ENCODE measurements at places on chromosomes 6 and 20.

DNA sequence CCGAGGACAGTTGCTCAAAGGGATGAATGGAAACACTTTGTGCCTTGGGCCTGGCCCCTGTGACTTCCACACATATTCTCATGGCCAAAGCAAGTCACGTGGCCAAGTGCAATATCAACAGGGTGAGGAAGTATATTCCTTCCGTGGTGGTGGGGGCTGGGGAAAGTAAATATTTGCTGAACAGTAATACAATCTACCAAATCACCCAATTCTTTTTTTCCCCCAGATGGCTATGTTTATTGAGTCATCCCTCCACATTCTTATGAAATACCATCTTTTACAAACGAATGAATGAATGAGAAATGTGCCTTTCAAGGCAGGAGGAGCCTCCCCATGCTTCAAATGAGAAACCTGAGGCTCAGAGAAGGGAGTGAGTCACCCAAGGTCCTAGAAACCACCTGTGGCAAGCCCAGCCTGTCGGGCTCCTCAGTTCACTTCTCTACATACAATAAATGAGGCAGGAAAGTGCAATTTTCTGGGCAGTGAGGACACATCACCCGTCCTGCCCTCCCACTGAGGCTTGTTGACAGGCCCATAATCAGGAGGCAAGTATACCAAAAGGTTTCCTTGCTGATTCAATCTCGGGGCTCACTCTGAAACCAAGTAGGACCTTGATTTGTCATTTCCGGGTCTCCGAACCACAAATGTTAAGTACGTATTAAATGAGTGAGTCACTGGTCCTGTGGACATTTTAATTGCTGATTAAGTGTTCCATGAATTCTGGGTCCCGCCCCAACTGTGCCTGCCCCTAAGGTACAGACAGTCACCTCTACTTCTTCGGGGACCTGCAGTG is 25.3 kb upstream of the TOP1 start:
- peak; percentile 66 for DNase-seq

GRCh38 chr6:93407186-93407585 is 12.2 kb downstream of the EPHA7 start:
- no peak for DNase-seq

- DNase-seq: no peak
Observed at GRCh38 chr6:56856036-56856580, 98.8 kb upstream of the BEND6 start.

DNA sequence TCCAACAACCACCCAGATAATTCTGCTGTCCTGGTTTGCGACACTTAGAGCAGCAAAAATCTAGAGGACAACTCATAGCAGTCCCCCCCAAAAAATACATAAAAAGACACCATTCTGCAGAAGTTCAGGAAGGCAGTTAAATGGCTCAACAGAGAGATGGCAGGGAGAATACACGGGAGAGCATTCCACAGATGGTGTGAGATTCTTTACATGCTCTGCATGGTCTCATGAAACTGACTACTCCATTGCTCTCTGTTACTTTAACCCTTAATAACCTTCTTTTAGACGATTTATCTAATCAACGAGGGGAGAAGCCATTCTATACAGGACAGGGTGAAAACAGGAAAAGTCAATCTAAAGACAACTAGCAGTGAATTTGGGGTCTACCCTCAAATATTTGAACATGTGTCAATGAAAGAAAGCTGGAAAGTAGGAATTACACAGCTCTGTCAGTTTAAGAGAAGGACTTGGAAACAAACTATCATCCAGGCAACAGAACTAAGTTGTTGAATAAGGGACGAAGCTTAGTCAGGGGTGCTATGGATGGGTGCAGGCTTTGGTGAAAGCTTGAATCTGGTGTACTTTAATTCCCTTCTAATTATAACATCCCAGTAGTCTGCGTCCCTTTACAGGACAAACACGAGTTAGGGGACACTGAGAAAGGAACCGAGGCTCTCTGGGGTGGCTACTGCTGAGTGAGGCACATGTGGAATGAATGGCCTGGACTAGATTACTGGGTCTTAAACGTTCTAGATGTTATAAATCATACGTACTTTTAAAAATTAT is 5.1 kb downstream of the PERP start:
- no peak for DNase-seq

- DNase-seq: no peak
Observed at GRCh38 chr20:13756551-13756950, 28.2 kb downstream of the ESF1 start.

GRCh38 chr6:91573826-91574416 is 987.0 kb upstream of the MAP3K7 start:
- no peak for DNase-seq

DNA sequence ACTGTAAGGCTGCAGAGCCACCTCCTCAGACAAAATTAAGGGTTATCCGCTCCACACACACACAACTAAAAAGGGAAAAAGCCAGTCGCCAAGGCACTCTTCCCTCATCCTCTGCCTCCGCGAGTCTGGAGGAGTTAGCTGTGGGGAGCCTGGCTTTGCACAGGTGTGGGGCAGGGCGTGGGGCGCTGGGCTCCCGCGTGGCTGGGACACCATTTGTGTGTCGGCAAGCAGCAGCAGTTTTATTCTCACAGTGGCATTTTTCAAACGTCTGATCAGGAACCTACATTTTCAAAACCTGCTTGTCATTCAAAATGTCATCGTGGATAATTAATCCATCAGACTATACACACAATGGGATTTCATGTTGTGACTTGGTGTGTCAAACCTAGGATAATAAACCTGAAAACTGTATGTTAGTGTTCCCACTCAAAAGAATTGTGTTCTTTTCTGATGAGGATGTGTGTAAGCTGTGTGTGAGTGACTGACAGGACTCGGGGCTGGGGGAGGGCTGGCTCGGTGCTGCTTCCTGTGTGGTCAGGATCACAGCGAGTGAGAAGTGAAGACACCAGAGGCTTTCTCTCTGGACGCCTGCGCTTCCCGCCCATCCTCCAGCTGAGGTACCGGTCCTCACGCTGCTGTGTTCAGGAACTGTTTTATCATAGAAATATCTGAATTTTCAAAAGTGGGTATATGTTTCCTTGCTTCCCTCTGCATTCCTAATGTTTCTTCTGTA is 83.1 kb downstream of the IRF4 start:
- DNase-seq: peak; percentile 85

- DNase-seq: no peak
Observed at GRCh38 chr6:17877196-17877894, 110.1 kb downstream of the KIF13A start.

DNA sequence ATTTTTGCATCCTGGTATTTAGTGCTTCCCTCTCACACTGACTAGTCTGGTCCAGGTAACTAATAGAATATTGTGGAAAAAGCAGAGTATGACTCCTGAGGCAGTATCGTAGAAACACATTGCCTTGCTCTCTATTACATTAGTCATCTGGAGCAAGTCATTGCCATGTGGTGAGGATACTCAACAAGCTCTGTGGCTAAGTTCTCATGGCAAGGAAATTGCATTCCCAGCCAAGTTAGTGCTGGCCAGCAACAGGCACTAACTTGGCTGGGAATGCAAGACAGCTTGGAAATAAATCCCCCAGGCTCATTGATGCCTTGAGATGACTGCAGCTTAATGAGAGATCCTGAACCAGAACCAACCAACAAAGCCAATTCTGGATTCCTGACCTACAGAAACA is 39.7 kb upstream of the HTR1B start:
- no peak for DNase-seq

GRCh38 chr20:61608275-61609085 is 356.4 kb downstream of the CDH4 start:
- no peak for DNase-seq

GRCh38 chr6:74000666-74001490 is 304.9 kb downstream of the CD109 start:
- DNase-seq: no peak

DNA sequence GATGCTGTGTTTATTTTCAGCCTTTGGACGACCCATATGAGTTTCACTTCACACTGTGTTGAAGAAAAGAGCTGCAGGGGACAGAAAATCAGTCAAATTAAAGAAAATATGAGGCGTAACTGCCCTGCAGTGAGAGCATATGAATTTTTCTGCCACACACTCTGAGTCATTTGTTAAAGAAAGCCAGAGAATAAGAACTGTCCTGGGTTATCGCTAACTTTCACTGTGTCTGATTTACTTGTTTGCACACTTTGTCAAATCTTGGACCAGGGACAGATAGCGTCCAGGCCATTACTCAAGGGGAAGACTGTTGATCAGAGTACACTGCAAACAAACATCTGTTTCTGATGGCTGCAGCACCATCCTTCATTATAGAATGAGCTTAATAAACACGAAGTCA is 126.8 kb upstream of the AGPAT4 start:
- DNase-seq: no peak

DNA sequence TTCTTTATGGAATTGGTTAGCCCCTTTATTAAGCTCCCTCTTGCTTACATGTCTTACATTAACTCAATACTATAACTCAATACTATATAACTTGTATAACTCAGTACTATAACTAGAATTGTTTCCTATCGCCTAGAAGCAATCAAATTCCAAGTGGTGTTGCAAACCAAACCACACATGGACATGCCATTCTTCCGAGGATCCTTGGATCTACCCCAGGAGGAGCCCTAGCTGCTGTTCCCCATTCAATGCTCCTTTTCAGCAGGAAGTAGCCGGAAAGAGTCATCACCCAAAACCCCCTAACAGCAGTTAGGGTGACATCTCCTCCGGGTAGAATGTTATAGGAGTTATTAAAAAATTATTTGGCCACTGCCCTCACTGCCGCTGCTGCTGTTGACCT is 40.5 kb downstream of the PLN start:
- no peak for DNase-seq

GRCh38 chr20:36812594-36813463 is 39.3 kb upstream of the DSN1 start:
- DNase-seq: no peak

DNA sequence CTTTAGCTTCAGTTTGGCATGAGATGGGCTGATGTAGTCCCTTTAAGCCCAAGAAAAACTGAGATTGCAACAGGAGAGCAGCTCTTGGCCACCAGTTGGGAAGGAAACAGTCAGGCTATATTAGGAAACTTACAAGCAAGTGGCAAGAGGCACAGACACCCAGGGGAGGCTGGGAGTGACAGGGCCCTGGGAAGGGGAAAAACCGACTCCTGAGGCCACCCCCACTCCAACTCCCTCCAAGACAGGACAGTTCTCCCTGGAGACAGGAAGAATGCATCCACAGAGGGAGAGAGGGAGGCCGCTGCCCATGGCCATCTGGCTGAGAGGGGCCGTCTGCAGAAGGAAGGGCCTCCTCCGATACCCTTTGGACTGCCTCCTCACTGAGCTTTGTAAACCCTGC is 20.5 kb downstream of the JPH2 start:
- no peak for DNase-seq

DNA sequence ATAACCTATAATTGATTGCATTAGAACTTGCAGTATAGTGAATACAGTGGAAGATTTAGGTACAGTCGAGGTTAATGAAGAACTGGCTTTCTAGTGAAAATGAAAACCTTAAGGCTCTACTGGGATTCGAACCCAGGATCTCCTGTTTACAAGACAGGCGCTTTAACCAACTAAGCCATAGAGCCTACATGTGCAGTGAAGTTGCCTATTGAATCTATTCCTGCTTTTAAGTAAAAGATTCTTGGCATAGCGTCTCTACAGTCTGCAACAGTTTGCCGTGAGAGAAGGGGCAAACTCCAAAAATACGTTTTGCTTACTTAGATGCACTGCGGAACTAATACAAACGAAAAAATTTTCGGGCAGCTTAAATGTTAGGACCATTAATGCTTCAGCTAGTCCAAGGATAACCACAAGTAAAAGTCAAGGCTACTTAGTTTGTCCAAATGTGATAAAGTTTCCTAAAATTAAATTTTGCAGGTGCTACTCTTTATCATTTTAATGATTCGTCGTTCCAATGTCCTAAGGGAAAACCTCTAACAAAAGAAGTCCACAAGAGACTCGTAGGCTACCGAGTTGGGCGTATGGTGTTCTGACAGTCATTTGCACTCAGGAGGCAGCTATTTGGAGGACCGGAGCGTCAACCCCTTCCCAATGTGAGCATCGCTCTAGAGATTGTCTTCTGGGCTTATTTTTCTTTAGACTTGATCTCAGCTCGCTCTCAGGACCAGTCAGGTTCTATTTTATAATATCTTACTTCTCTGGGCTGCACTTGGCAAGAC is 31.3 kb upstream of the ZSCAN23 start:
- no peak for DNase-seq

- DNase-seq: no peak
Observed at GRCh38 chr6:2962636-2963035, 8.7 kb downstream of the SERPINB6 start.

DNA sequence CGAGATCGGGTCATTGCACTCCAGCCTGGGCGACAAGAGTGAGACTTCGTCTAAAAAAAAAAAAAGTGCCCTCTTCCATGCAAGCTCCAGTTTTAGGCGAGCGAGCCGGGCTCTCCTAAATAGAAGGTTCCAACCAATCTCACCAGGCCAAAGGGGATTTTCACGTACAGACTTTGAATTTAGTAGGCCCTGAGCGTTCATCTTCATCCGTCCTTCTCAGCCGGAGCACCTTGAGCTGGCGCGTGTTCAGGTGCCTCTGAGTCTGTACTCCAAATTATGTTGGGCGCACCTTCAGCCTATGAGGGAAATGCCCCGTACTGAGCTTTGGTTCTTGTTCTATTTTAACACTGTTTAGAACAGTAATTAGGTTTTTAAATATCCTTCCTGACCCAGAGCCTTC is 817 bp upstream of the TAP2 start:
- no peak for DNase-seq

GRCh38 chr6:86936834-86937218 is 502 bp upstream of the HTR1E start:
- DNase-seq: no peak

GRCh38 chr6:24971067-24971466 is 35.3 kb upstream of the RIPOR2 start:
- no peak for DNase-seq

DNA sequence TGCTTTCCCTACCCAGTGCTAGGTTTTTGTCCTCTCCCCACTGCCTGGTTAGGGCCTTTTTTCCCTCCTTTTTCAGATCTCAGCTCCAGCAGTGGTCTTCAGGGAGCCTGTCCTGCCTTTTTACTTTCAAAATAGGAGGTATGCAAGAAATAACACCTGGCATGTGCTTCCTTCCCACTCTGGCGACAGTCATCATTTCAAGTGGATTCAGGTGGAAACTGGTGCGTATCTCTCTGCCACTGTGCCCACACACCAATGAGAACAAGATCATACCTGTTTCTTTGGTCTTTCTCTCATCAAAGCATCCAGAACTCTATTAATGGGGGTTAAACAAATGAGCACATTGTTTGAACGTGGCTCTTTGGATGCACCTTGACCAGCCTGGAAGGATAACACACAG is 95.7 kb upstream of the GGTLC1 start:
- no peak for DNase-seq

- DNase-seq: no peak
Observed at GRCh38 chr6:153210083-153210482, 79.0 kb upstream of the RGS17 start.

Data from CD4-positive, alpha-beta T cell treated with Interleukin-17A for 4 hours (primary cell).